ENCODE measurements at places on chromosomes 2 and 18. TPM values are rescaled to one million over a fixed set of nuclear protein-coding genes. Genes with fewer than 3 reads are reported as not detected.
A peak's percentile ranks its signal among the peaks of the same experiment; 100 is the strongest.

BBS5 gene
- 2.1 TPM for total RNA-seq

RPRM gene
- not detected for total RNA-seq

DNA sequence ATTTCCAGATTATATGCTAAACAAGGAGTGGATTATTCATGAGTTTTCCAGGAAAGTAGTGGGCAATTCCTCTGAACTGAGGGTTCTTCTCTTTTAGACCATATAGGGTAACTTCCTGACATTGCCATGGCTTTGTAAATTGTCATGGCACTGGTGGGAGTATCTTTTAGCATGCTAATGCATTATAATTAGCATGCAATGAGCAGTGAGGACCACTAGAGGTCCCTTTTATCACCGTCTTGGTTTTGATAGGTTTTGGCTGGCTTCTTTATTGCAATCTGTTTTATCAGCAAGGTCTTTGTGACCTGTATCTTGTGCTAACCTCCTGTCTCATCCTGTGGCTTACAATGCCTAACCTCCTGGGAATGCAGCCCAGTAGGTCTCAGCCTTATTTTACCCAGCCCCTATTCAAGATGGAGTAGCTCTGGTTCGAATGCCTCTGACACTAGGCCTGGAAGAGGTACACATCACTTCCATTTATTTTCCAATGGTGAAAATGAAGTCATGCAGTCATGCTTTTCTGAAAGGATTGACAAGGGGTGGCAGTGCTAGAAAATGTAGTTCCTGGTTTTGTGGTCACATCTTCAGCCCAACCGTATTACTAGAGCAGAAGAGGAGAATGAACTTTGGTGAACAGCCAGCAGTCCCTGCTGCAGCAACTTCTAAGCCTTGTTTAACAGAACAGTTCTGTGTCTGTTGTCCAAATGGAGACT lies 26.6 kb upstream of the ITGA4 start:
- H3K27me3 ChIP-seq = no peaks in the 10 kb centered on the region
- peak overlapping the region; percentile 60 for H3K27ac ChIP-seq
- no peak overlapping the region for H3K4me3 ChIP-seq

GRCh38 chr2:209592106-209592505 lies 168.3 kb downstream of the MAP2 start:
- no peak overlapping the region for H3K27ac ChIP-seq
- no peaks in the 10 kb centered on the region for H3K4me1 ChIP-seq
- no peaks in the 10 kb centered on the region for H3K36me3 ChIP-seq
- no peaks in the 10 kb centered on the region for H3K27me3 ChIP-seq
- no peak for DNase-seq

DNA sequence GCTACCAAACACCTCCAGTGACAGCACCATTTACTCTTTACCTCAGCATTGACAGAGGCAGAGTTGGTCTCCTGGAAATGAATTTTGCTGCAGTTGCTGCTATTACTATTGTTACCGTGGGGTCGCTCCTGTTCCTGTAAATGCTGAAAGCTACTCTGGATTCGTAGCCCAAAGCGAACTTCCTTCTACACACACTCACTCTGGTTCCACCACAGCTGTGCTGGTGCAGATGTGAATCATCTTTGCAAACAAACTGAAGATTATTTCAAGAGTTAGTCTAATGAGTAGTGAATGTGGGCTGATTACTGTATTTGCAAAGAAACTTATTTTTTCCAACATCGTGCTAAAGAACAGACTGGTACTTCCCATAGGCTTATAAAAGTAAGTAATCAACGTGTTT lies 304.0 kb downstream of the LPIN1 start:
- DNase-seq = peak; percentile 65
- H3K36me3 ChIP-seq = no peaks in the 10 kb centered on the region
- no peaks in the 10 kb centered on the region for H3K27me3 ChIP-seq
- no peak overlapping the region for H3K27ac ChIP-seq
- H3K4me1 ChIP-seq = peaks cover 68% of the 10 kb centered on the region

Measured in B cell (primary cell).